ENCODE measurements at places on chromosomes 6 and 20.

DNA sequence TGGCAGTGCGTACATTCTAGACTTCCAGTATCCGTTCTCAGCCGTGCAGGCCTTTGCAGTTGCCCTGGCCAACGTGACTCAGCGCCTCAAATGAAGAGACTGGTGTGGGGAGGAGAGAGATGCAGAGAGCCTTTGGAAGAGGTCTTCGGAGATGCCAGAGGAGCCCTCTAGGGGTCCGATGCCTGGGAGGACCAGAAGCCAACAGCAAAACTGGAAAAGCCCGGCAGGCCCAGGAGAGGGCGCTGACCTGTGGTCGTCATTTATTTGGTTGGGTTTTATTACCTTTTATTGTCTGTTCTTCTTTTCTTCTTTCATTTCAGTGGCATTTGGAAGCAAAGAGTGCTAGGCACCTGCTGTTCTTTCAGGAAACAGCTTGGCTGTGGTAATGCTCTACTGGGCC, 53.3 kb upstream of the TMEM181 start:
- DNase-seq = peak; percentile 5

GRCh38 chr20:1734269-1734858, 76.8 kb upstream of the SIRPG start:
- peak; percentile 12 for DNase-seq

DNA sequence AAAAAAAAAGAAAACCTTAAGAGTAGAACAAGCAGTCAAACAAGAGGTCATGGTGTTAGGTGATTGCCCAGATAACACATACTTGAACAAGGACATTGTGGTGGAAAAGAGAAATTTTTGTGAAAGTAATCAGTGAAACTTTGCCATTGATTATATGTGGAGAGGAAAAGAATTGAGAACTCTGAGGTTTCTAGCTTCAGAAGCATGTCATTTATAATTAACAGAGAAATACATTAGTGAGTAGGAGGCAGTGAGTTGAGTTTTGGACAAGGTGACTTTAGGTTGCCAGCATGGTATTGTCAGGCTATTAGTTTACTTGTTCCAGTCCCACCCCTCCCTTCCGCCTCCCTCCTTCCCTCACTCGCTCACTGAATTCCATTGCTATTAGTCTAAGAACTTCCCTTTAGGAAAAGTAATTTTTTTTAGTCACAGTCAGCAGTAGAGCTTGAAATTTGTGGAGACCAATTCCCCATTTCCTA, 17.2 kb downstream of the TAB2 start:
- peak; percentile 91 for DNase-seq

DNA sequence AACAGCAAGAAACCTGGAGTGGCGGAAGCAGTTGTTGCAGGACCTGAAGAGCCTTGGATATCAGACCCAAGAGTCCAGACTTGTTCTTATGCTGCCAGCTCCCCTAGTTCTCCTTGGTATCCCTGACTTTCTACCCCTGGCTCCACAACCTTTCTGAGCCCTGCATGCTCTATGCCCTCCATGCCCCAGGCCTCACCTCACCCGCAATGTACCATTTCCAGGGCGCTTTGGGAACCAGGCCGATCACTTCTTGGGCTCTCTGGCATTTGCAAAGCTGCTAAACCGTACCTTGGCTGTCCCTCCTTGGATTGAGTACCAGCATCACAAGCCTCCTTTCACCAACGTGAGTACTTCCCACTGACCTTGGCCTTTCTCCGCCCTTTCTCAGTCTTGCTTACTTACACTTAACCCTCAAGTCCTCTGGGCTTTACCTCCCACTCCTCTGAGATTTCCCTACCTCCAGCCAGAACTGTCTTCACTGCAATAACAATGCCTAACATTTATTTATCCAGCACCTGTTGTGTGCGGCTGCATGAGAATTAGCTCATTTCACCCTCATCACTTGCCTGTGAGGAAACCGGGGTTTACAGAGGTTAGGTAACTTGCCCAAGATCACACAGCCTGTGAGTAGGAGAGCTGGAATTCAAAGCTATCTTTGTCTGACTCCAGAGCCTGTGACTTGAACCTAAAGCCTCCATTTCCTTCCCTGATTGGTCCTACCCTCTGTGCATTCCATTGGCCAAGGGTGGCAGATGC, 2.3 kb downstream of the POFUT1 start:
- DNase-seq = no peak

DNA sequence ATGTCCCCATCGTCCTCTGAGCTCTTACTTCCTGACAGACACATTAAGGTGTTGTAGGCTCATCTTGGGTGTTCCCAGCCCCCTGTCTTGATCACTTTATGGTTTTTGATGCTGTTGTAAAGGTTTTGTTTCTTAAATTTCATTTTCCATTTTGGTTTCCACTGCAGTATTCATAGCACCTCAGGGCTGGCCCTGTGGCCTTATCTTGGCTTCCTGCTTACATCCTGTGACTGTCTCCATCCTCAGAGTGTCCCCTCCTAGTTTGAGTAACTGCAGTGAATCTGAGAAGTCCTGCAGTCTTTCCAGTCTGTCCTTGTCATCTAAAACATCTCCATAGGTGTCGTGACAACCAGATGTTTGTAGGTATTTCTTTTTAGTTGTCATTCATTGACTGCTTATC, 50.9 kb downstream of the JARID2 start:
- DNase-seq = no peak

GRCh38 chr6:130843575-130844320, 16.5 kb downstream of the SMLR1 start:
- DNase-seq = peak; percentile 56

GRCh38 chr6:7431313-7431673, 41.7 kb downstream of the RIOK1 start:
- DNase-seq = no peak

DNA sequence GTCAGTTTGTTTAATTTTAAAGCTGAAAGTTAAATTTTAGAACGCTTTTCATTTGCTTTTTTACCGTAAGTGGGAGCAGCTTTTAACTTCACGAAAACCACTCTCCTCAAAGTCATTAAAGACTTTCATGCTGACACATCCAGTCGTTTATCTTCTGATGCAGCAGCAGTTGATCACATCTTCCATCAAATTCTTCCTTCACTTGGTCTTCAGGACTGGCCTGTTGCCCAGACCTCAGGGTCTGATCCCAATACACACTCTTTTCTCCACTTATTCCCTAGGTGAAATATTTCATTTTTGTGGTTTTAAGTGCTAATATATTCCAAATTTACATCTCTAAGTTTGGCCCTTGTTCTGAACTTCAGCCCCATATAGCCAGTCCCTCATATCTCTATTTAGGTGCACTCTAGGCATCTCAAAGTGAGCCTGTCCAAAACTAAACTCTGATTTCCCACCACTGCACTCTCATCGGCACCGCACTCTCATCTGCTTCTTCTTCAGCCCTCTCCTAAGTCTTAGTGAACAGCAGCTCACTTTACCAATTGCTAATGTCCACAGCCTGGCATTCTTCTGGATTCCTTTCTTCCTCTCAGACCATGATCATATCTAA, 20.4 kb downstream of the AFDN start:
- DNase-seq = no peak

GRCh38 chr6:153044295-153044694, 41.8 kb upstream of the MTRF1L start:
- DNase-seq = no peak

GRCh38 chr6:37519461-37519860, 19.8 kb upstream of the CCDC167 start:
- DNase-seq = no peak

GRCh38 chr6:20205722-20206161, 6.5 kb downstream of the MBOAT1 start:
- DNase-seq = no peak

GRCh38 chr6:1297746-1298145, 14.2 kb upstream of the FOXQ1 start:
- peak; percentile 67 for DNase-seq

- DNase-seq = no peak
These were observed 54.8 kb upstream of the KCNG1 start for GRCh38 chr20:51077686-51078060.

GRCh38 chr20:41123631-41124030, 13.7 kb upstream of the PLCG1 start:
- no peak for DNase-seq

DNA sequence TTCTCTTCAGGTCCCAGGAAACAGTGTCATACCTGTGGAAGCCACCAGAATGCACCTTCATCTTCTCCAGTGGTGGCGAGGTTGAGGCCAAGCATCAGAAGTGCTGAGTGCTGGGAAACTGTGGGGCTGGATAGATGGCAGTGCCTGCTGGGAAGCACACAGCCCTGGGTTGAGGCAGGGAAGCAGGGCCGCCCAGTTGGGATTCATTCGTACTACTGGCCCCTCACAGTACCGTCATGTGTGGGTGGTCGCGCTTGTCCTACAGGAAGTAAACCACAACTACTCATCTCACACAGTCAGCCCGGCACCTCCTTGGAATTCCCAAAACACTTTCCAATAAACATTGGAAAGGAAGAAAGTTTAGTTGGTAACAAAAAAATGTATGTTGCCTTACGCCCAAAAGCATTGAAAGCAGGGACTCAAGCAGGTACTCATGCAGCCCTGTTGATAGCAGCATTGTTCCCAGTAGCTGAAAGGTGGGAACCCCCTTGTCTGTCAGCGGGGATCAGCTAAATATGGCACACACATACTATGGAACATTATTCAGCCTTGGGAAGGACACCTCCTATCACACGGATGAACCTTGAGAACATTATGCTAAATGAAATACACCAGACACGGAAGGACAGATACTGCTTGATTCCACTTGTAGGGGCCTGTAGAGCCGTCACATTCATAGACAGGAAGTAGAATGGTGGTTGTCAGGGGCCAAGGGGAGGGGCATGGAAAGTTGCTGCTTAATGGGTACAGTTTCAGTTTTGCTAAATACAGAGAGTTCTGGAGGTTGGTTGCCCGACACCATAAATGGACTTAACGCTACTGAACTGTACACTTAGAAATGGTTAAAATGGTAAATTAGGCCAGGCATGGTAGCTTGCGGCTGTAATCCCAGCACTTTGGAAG, 162.7 kb downstream of the MTHFD1L start:
- DNase-seq = no peak

DNA sequence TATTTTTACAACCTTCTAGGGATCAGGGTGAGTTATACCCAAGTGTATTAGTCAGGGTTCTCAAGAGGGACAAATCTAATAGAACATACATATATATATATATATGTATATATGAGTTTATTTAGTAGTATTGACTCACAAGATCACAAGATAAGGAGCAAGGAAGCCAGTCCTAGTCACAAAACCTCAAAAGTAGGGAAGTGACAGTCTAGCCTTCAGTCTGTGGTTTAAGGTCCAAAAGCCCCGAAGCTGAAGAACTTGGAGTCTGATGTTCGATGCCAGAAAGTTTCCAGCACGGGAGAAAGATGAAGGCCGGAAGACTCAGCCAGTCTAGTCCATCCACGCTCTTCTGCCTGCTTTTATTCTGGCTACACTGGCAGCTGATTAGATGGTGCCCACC, 632.7 kb upstream of the AGPAT4 start:
- DNase-seq = no peak

- no peak for DNase-seq
These were observed 6.0 kb downstream of the RNF24 start for GRCh38 chr20:4009309-4009708.

GRCh38 chr6:128005009-128005408, 104.2 kb upstream of the THEMIS start:
- peak; percentile 30 for DNase-seq

DNA sequence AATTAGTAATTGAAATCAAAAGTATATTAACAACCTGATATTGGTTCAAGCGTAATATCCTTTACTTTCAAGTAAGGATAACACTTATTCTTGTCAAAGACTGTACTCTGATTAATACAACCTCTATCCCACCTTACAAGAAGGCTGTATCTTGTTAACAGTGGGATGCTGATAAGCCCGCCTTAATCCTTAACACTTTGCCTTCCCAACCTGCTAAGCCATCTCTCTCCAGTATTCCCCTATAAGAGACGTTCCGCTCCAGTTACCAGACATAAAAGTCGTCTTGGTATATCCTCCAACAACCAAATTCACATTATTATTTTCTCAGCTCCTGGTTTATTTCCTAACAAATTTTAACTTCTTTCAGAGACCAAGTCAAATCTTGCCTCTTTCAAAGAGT, 2.0 kb downstream of the BTBD9 start:
- no peak for DNase-seq

GRCh38 chr6:134374491-134375219, 56.7 kb upstream of the SGK1 start:
- DNase-seq = peak; percentile 61

GRCh38 chr6:36312854-36313648, 23.6 kb downstream of the BNIP5 start:
- DNase-seq = no peak

DNA sequence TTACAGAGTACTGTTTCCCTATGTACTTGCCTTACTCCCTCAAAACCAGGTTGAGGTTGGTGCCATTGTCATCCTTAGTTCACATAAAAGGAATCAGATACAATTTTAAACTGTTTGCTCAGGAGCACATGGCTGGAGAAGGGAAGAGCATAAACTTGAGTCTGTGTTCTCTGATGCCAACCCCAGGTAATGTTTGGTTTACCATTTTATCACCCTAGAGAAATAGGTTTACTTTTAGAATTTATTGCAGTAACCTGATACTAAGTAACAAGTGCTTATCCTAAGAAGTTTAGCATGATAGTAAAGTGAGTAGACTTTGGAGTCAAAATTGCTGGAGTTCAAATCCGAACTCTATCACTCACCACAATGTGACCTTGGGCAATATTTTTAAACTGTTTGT, 86.3 kb downstream of the RFPL4B start:
- no peak for DNase-seq

- no peak for DNase-seq
These were observed 327.5 kb upstream of the JARID2 start for GRCh38 chr6:14918200-14918907.

- DNase-seq = peak; percentile 86
These were observed 27.8 kb downstream of the SLC23A2 start for GRCh38 chr20:4973330-4974097.

DNA sequence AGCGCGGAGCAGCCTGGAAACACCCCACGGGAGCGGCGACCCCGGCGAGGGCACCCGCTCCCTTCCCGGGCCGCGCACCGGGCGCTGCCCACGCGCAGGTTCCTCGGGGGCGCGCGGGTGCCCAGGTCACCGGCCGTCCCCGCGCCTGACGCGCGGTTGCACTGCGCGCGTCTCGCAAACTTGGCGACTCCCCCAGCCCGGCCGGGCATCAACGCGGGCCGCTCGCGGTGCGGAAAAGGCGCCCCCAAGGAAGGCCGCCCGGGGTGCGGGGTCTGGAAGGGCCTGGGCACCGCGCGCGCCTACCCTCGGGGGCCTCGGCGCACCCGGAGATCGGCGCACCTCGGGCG, 555 bp upstream of the ZBTB46 start:
- no peak for DNase-seq

- DNase-seq = peak; percentile 83
These were observed 44.1 kb downstream of the STK4 start for GRCh38 chr20:45010399-45010828.
